Heart left ventricle (tissue), 16 donors: ENCODE measurements at places on chromosomes 12 and 14.

DNA sequence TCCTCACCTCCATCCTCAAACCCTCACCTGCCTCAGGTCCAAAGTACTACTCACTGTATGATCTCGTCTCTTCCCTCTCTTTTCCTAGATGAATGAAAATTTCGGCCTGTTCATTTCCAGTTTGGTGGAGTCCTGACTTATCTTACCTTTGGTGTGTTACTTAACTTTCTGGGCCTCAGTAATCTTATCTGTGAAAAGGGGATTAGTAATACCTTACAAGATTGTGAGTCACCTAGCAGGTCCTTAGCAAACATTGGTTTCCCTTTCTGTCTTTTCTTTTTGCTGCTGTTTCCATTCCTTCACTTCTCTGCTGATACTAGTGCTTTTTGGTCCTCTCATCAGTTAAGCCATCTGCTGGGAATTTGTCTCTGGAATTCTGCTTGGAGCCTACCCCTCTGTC lies 52.8 kb downstream of the AKAP6 start:
- DNase-seq = no peak

- DNase-seq = no peak
Measured at GRCh38 chr12:93750056-93750455, 72.9 kb downstream of the CRADD start.

GRCh38 chr14:94660306-94660946 lies 48.2 kb downstream of the SERPINA3 start:
- DNase-seq = no peak

DNA sequence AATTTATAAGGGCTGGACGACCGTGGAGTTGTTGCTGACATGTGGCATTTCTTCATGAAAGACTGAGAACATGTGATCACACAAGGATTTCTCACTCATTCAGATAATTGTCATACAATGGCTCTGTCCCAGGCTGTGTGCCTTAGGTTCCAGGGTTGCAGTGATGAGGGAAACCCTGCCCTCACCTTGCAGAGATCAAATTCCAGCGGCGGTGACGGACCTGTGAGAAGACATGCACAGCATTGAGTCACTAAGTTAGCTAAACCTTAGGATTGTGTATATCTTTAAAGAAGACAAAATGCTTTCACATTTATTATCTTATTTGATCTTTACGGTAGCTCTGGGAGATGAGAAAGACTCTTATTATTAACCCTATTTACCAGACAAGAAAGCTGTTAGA lies 1029.1 kb downstream of the BCL11B start:
- DNase-seq = no peak

GRCh38 chr14:75513911-75514672 lies 8.2 kb upstream of the BATF start:
- DNase-seq = no peak

- peak; percentile 63 for DNase-seq
Measured at GRCh38 chr14:104221636-104222369, 83.4 kb downstream of the KIF26A start.

DNA sequence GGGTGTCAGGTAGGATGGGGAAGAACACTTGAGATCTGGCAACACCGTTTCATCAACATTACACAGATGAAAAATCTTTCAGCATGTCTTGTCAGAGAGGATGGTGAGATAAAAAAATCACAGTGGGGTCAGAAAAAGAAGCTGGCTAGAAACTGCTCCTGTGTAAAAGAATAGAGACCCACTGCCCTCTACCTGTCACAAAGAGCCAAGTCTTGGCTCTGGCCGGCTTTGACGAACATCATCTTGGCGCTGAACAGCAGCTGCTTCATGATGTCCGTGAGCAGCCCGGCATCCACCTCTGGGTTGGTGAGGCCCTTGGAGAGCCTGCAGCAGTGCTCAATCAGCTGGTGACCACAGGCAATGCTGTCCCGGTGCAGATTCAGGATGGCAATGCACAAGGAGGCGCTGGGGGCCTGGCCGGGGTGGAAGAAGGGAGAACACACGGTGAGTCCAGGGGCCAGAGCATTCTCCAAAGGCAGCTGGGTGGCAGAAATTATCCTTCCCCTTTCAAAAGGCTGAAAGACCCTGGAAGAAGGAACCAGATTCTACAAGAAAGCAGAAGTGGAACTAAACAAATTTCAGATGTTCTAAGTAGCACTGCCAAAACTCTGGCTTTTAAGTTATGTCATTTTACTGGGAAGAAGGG lies 50.2 kb downstream of the ZFYVE26 start:
- DNase-seq = no peak

- no peak for DNase-seq
Measured at GRCh38 chr14:61950340-61950739, 188.1 kb downstream of the SNAPC1 start.

DNA sequence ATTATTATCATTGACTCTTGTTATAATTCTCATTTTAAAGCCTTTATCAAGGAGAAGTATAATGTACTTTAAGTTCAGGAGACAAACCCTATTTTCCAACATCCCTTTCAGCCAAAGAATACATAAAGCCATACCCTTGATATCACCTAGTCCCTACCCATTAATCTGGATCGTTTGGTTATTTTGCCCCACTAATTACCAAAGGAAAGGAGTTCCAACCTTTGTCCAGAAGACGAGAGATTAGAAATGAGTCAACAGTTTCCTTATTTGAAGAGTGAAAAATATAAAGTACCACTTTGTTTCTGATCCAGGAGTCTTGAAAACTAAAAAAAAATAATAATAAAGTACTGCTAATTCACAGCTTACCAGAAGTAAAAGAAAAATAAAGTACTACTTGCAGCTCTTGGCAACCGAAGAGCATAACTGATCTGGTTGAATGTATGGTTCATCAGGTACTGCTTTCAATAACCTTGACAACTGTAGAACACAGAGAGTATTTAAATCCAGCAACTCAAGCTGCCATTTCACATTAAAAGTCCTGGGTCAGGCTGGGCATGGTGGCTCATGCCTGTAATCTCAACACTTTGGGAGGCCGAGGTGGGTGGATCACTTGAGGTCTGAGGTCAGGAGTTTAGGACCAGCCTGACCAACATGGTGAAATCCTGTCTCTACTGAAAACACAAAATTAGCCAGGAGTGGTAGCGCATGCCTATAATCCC lies 33.7 kb downstream of the LIMA1 start:
- no peak for DNase-seq

GRCh38 chr12:89575374-89575773 lies 49.5 kb upstream of the POC1B start:
- DNase-seq = no peak

DNA sequence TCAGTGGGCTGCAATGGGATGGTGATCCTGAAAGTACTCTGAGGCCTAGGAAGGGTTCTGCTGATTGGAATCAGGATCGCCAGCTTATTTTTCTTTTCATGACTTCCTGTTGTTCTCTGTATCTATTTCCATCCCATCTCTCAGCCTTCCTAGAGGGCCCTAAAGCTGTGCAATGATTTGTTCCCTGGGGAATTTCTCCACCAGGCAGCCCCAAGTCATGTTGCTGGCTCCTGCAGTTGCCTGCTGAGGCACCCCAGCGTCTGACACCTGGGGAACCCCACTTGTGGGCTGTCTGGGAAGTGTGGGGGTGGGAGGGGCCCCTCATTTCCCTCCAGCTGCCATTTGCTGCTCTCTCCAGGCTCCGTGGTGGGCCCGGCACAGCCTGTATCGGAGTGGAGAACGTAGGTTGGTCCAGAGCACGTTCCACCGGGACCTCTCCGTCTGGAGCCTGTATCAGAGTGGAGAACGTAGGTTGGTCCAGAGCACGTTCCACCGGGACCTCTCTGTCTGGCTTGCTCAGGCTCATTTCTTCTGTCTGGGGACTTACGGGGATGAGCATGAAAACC lies 138.3 kb downstream of the TSPAN9 start:
- no peak for DNase-seq

GRCh38 chr12:113285679-113286610 lies 49.0 kb downstream of the SLC8B1 start:
- DNase-seq = peak; percentile 65

GRCh38 chr12:109542014-109542413 lies 31.3 kb downstream of the MMAB start:
- DNase-seq = no peak

DNA sequence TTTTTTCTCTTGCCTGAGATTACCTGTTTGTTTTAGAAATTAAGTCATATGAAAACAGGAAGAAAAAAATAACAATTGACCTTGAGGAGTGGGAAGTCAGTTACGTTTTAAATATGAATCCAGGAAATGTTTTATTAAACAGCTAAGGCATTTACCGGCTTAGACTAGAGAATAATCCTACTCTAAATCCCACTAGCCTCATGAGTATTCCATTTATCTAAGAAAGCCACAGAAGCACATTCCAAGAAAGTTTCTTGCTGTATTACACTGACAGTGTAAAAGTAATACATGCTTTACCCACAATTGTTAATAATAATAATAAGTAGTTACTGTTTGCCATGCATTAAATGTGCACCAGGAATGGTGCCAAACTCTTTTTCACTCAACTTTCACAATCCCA lies 90.9 kb downstream of the BMP4 start:
- DNase-seq = no peak

GRCh38 chr12:99976762-99977161 lies 8.0 kb downstream of the ANKS1B start:
- no peak for DNase-seq

GRCh38 chr14:21248739-21249411 lies 20.4 kb downstream of the HNRNPC start:
- DNase-seq = no peak

DNA sequence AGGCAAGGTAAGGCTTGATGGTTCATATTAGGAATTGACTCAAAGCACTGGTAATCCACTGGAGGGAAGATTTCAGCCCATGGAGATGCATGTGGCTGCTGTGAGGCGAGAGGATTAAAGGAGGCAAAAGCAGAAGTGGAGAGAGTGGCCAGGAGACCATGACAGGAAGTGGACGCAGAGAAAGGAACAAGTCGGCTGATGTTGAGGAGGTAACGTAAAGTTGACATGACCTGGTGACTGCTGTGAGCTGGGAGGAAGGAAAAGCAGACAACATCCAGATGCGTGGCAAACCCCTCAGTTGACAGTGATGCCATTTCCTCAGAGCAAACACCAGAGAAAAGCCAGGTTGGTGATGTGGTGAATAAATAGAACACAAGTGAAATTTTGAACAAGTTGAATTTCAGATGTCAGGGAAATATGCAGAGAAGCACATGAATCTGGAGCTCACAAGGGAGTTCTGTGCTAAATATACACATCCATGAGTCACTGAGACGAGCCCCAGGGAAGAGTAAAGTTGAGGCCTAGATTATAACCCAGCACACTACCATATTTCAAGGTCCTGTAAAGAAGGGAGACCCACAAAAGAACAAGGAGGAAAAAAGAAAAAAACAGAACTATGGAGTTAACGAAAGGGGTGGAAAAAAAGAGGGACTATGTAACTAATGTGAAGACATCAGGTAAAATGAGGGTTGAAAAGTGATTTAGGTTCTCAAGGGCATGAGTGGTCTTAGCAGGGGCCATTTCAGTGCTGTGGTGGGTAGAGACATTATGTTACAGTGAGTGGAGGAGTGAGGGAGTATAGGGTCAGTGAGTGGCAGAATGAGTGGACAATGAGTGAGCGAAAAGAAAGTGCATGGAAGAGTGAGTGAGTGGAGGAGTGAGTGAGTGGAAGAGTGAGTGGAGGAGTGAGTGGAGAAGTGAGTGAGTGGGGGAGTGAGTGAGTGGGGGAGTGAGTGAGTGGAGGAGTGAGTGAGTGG lies 61.6 kb upstream of the GZMB start:
- no peak for DNase-seq

GRCh38 chr14:33273978-33274377 lies 335.3 kb downstream of the NPAS3 start:
- DNase-seq = no peak

- no peak for DNase-seq
Measured at GRCh38 chr12:40697566-40698259, 5.5 kb downstream of the CNTN1 start.

GRCh38 chr12:40170593-40170992 lies 54.2 kb upstream of the LRRK2 start:
- DNase-seq = no peak

- DNase-seq = no peak
Measured at GRCh38 chr14:95460647-95461478, 55.6 kb downstream of the SYNE3 start.

GRCh38 chr12:12405882-12406281 lies 49.0 kb downstream of the BORCS5 start:
- no peak for DNase-seq

DNA sequence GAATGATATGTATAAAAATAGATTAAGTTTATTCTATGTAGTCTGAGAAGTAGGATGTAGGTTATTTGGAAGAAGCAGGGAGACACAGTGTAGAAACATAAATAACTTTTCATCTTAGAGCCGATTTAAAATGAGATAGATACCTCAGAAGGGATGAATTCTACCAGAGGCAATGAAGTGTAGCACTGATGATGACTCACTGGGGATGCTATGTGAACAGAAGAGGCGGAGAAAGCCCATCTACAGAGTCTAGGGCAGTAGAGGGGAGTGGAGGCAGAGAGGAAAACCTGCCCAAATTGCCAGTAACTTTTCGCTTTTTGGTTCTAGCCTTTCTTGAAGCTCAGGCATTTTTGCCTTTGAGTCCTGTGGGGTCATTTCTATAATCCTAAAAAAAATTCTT lies 451.8 kb downstream of the ATP23 start:
- no peak for DNase-seq

DNA sequence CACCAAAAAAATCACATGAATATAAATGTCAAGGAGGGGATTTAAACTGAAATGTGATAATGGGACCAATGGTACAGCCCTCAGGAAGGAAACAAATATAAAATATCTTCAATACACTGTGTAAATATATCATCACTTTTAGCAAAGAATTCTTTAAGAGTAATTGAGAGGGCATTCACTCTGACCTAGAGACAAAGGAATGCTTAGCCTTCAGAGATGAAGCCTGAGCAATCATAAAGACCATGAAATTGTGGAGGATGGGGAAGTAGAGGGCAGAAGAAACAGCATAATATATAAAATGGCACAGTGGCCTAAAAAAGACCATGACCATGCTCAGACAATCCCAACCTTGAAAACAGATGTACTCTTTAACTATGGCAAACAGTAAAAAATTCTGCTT lies 20.4 kb downstream of the YAF2 start:
- no peak for DNase-seq

DNA sequence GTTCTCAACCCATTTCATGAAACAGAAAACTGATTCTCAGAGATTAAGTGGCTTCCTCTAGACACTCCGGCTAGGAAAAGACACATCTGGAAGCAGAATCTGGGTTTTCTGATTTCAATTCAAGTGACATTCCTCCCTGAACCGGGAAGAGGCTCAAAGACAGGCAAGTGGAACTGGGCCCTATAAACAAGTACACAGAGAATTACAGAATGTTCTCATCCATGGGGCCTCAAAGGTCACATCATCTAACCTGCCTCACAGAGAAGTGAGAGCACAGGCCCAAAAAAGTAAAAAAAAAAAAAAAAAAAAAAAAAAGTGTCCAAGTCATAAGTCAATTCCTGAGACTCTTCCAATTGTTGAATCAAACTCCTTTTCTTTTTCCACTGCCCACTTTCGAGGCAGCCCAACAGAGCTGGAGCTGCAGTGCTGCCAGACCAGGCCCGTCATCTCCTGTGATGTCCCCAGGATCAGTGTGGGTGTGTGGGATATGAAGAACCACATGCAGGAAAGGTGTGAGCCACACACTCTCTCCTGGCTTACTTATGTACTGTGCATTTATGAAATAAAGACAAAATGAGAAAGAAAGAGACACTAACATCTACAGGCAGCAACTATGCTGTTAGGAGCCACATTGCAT lies 2.8 kb upstream of the KRT1 start:
- DNase-seq = no peak
